Cardiac muscle cell (in vitro differentiated cells and primary cell): ENCODE measurements at places on chromosomes 6 and 20. TPM values are rescaled to one million over a fixed set of nuclear protein-coding genes. Genes with fewer than 3 reads are reported as not detected.

PRRC2A gene
- 144 and 208 TPM in 2 replicates for total RNA-seq

DNA sequence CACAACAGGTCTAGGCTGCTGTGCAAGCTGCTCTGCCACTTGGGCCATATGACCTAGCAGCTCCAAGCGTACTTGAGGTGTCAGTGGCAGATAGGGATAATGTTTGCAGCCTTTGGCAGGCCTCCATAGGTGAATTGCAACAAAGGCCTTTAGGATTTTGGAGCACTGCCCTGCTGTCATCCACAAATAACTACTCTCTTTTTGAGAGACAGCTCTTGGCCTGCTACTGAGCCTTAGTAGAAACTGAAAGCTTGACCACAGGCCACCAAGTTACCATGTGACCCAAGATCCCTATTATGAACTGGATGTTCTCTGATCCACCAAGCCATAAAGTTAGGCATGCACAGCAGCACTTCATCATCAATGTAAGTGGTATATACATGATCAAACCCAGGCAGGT is 29.9 kb downstream of the FBXO30 start:
- H3K4me3 ChIP-seq, result no peak overlapping the region
- no peak for DNase-seq
- peaks cover 8% of the 10 kb centered on the region for H3K36me3 ChIP-seq
- H3K4me1 ChIP-seq, result no peaks in the 10 kb centered on the region
- H3K27me3 ChIP-seq, result no peaks in the 10 kb centered on the region

GRCh38 chr6:2848851-2849250 is 7.2 kb upstream of the SERPINB1 start:
- no peak overlapping the region for H3K27ac ChIP-seq
- no peak overlapping the region for H3K4me3 ChIP-seq
- DNase-seq, result no peak
- H3K27me3 ChIP-seq, result no peaks in the 10 kb centered on the region
- H3K36me3 ChIP-seq, result no peaks in the 10 kb centered on the region

GRCh38 chr6:111607279-111607678 is 1.6 kb upstream of the TRAF3IP2 start:
- peaks cover 32% of the 10 kb centered on the region for H3K4me1 ChIP-seq
- no peaks in the 10 kb centered on the region for H3K36me3 ChIP-seq
- DNase-seq, result no peak
- no peaks in the 10 kb centered on the region for H3K27me3 ChIP-seq
- no peak overlapping the region for H3K4me3 ChIP-seq

DNA sequence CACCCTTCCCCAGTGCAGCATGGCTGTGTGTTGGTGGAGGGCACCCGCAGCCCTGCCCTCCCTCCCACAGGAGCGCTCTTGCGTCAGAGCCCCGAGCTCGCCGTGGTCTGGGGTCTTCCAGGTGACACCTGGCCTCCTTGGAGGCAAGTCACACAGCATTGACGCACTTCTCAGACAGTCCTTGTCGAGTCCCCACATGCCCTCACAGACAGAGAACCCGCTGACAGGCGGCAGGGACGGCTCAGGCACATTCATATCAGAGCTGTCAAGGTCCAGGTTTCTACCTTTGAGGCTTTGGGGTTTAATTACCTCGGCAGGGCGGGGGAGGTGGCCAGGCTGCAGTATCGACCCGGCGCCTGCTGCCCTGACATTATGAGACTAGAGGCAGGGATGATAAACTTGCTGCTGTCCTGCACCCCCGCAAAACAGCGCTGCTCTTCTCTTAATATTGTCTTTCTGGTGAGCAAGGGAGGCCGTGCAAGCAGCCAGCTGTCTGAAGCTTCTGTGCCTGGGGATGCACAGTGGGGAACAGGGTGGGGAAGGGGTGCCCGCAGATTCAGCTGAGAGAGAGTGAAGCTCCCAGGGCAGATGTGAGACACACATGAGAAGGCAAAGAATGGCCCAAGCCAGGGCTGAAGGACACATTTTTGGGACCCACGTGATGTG is 4.7 kb downstream of the NPEPL1 start:
- peak; percentile 13 for DNase-seq
- H3K4me3 ChIP-seq, result no peak overlapping the region
- H3K27ac ChIP-seq, result no peak overlapping the region
- no peaks in the 10 kb centered on the region for H3K27me3 ChIP-seq
- peaks cover 3% of the 10 kb centered on the region for H3K4me1 ChIP-seq

DNA sequence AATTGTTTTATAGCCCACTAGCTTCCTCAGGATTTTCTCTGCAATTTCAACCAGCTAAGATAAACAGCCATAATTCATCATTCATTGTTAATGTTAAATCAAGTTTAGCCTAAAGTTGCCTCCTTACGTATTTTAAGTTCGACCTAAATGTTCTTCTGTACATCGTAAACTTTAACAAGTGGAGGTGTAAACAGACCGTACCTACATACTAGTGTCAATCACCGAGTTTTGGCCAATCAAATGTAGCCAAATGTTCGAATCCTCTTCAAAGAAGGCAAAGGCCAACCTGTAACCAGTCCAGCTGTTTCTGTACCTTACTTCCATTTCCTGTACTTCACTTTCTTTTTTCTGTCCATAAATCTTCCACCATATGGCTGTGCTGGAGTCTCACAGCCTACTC is 13.5 kb downstream of the MBOAT1 start:
- no peaks in the 10 kb centered on the region for H3K36me3 ChIP-seq
- H3K4me1 ChIP-seq, result peaks cover 10% of the 10 kb centered on the region
- H3K27me3 ChIP-seq, result no peaks in the 10 kb centered on the region
- no peak overlapping the region for H3K27ac ChIP-seq

DNA sequence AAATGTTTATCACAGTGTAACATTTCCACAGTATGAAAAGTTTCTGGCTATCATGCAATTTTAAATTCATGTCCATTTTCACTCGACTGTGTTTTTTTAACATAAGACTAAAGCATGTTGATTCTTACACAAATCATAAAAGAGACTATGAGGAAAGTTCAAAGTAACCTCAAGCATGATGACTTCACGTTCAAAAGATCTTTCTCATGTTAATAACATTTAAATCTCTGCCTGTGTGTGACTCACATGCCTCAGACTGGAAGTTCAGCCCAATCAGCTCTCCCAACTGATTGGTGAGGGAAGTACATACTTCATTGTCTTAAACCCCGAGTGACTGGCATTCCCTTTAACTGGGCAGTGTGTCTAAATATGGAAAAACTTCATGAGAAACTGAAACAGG is 37.4 kb downstream of the ATXN1 start:
- peaks cover 9% of the 10 kb centered on the region for H3K4me1 ChIP-seq
- H3K4me3 ChIP-seq, result no peak overlapping the region
- peak; percentile 21 for DNase-seq
- H3K27ac ChIP-seq, result peak overlapping the region; percentile 18

TTBK1 gene
- total RNA-seq, result 0.60 and 1.0 TPM in 2 replicates

DNA sequence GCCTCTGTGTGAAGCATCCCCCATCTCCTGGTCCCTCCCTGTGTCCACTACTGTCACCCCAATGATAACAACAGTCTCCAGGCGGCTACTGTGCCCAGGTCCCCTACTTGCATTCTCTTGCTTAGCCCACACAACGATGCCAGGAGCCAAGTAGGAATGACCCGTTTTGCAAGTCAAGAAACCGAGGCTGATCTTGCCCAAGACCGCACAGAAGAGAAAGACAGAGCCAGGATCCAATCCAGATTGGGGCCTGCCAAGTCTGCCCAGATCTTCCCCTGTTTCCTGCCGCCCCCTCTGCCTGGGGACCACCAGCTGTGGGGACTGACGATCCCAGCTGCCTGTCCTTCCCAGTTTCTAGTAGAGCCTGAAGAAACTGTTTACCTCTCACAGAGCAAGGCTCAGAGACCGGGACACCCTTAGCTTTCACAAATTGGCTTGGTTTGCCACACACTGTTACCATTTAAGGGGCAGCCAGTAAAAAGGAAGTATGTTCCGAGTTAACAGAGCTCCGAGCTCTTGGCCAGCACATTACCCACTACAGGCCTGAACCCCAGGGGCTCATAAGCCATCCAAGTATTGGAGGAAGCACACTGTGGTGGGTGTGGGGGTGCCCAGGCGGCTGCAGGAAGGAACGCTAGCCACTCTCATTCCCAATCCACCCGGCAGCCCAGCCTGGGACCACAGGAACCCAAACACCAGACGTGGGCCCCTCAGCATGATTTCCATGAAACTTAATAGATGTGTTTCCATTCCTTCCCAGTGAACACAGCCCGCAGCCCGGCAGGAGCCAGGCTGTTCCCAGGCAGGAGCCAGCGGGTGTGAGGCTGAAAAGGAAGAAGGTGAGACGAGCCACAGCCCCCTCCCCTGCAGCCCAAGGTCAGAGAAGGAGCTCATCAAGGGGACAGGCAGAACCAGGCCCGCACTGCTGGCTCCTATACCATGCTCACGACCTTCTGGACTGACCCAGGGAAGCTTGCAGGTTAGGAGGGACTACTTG is 7.9 kb downstream of the KIAA1755 start:
- DNase-seq, result peak; percentile 40
- H3K27ac ChIP-seq, result no peak overlapping the region
- H3K4me1 ChIP-seq, result no peaks in the 10 kb centered on the region
- no peaks in the 10 kb centered on the region for H3K36me3 ChIP-seq

DNA sequence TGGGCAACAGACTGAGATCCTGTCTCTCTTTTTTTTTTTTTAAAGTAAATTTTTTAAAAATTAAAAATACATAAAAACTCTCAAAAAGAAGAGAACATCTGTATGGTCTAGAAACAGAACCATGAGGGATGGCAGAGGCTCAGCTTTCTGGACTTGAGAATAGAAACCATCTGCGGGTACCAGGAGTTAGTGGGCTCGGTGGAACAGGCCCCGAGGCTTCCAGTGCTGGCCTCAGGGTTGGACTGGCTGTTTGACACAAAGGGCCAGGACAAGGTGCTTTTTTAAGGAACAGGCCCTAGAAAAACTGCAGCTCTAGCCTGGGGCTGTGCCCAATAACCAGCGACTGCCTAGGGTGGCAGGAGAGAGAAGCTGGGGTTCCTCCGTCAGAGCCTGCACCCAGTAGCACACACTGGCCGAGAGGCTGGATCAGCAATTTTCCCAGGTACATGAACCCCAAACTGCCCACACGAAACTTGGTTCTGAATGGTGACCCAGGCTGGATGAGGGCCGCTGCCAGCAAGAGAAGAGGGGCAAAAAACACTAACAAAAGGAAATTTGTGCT is 131.0 kb upstream of the OLIG3 start:
- no peaks in the 10 kb centered on the region for H3K36me3 ChIP-seq
- no peaks in the 10 kb centered on the region for H3K4me1 ChIP-seq
- no peak overlapping the region for H3K27ac ChIP-seq
- no peaks in the 10 kb centered on the region for H3K27me3 ChIP-seq
- no peak overlapping the region for H3K4me3 ChIP-seq

ASIP gene
- total RNA-seq, result not detected in 2 replicates

DNA sequence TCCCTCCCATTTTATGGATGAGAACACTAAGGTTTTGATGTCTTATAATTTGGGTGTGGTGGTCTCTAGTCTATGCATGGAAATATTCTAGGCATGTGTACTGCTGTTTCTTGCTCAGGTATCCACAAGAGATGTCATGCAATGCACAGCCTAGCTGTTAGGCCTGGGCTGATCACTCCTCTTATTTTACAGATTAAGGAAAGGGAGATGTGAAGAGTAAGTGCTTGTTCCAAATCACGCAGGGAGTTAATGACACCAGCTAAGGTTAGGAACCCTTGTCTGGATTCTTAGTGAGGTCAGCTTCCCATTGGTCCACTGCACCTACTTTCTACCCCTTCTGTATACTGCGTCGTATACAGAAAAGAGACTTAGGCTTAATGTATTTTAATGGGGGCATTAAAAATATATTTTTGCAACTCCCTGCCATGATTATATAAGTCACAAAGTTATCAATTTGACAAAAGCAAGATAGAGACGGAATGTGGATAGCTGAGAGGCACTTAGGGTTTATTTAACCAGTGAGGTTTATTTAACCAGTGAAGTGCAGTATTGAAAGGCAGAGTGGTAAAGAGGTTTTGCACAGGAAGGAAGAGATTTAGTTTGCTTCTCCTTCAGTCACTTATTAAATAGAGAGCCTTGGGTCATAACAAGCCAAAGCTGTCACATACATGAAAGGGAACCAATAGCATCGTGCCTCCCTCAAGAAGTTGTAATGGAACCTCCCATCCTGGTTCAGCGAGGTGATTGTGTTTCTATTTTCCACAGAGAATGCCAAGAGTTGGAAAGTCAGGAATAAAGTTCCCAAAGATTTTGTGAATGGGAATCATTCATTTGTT is 95.0 kb upstream of the FAM184A start:
- H3K27me3 ChIP-seq, result no peaks in the 10 kb centered on the region
- no peak for DNase-seq
- H3K4me1 ChIP-seq, result peaks cover 49% of the 10 kb centered on the region
- no peak overlapping the region for H3K4me3 ChIP-seq

MRAP2 gene
- 8.7 and 14.6 TPM in 2 replicates for total RNA-seq

- H3K27ac ChIP-seq, result no peak overlapping the region
- DNase-seq, result no peak
Measured at GRCh38 chr20:60632391-60633262, 619.4 kb upstream of the CDH4 start.

DNA sequence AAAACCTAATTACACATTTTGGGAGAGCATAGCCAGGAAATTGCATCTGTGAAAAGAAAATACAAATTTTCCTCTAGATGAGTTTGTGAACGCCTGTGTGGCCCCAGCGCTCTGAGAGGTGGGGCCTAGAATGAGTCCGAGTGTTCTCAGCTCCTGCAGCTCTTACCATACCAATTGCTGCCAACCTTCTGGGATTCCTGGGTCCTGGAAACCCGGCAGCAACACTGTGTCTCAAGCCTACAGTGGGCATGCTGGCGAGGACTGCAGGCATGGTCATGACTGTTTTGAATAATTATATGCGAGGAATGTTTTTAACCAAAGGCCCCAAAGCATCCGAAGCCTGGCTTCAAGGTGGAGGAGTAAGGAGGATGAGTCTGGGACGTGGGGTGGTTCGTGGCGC is 90.4 kb downstream of the SERAC1 start:
- no peak for DNase-seq
- H3K36me3 ChIP-seq, result no peaks in the 10 kb centered on the region
- H3K4me3 ChIP-seq, result no peak overlapping the region
- no peaks in the 10 kb centered on the region for H3K4me1 ChIP-seq
- no peaks in the 10 kb centered on the region for H3K27me3 ChIP-seq

KIAA1586 gene
- 8.9 and 15.9 TPM in 2 replicates for total RNA-seq

SLC26A8 gene
- total RNA-seq, result not detected in 2 replicates

SIRPB2 gene
- not detected in 2 replicates for total RNA-seq

DNA sequence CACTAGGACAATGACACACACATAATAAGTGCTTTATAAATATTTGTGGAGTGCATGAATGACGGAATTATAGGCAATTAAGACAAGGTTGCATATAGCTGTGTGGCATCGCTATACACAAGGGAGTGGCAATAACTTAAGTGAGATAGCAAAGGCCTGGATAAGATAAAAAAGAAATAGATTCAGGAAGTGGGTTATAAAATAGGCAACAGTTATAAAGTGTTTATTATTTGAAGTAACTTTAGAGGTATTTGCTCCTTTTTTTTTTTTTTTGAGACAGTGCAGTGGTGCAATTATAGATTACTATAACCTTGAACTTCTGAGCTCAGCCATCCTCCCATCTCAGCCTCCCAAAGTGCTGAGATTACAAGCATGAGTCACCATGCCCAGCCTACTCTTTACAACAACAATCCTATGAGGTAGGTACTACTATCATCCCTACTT is 75.9 kb upstream of the LOC128125822 start:
- no peak overlapping the region for H3K27ac ChIP-seq
- no peaks in the 10 kb centered on the region for H3K36me3 ChIP-seq
- H3K4me3 ChIP-seq, result no peak overlapping the region
- H3K27me3 ChIP-seq, result no peaks in the 10 kb centered on the region
- no peak for DNase-seq

- no peaks in the 10 kb centered on the region for H3K27me3 ChIP-seq
- H3K4me3 ChIP-seq, result no peak overlapping the region
- no peaks in the 10 kb centered on the region for H3K36me3 ChIP-seq
- H3K27ac ChIP-seq, result no peak overlapping the region
- no peak for DNase-seq
Measured at GRCh38 chr6:157800420-157801237, 22.4 kb upstream of the SNX9 start.

- no peak overlapping the region for H3K4me3 ChIP-seq
- H3K27ac ChIP-seq, result no peak overlapping the region
- H3K4me1 ChIP-seq, result no peaks in the 10 kb centered on the region
- no peak for DNase-seq
Measured at GRCh38 chr6:105966481-105966880, 119.7 kb upstream of the PRDM1 start.
